EH (cell line): ENCODE measurements at places on chromosomes 4 and X.

DNA sequence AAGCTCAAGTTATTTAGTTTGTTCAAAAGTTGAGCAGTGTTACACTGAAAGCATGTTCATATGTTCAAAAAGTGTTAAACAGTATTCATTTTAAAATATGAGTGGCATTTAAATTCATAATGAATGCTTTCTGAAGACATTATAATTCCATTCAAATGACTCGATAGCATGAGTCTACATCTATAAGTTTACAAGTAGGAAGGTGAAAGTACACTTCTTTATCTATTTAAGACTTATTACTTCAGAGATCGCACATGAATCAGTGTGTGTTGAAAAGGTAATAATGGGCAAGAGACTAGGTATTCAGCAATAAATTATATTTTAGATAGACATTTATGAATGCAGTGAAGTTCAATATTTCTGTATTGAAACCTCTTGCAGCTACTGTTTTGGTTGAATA lies 456.1 kb downstream of the GRXCR1 start:
- DNase-seq = no peak

DNA sequence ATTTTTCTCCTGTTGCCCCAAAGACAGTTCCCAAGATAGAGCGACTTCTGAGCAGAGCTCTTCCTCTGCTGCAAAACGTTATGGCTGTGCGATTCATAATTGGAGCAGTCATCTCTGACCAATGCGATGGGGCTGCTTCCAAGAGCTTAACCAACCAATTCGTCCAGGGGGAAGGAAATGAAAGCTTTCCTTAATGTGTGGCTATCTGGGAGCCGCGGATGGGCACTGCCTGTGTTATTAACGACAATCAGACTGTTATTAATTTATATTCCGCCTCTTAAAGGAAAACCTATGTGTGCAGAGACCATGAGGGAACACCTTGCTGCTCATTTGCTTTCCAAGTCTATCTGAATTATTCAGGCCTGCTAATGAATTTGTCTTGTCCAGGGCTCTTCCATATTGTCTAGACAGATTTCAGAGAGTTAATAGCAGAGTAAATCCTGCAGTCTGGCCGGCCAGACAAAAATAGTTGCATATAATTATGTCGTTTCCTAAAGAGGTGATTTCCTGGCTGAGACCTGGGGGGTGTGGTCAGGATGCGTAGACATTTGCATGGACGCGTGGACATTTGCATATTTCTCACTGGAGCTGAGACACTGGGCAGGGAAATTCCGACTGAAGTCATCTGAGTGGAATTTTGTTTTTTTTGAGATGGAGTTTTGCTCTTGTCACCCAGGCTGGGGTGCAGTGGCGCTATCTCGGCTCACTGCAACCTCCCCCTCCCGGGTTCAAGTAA lies 135.4 kb downstream of the HMX1 start:
- DNase-seq = no peak

DNA sequence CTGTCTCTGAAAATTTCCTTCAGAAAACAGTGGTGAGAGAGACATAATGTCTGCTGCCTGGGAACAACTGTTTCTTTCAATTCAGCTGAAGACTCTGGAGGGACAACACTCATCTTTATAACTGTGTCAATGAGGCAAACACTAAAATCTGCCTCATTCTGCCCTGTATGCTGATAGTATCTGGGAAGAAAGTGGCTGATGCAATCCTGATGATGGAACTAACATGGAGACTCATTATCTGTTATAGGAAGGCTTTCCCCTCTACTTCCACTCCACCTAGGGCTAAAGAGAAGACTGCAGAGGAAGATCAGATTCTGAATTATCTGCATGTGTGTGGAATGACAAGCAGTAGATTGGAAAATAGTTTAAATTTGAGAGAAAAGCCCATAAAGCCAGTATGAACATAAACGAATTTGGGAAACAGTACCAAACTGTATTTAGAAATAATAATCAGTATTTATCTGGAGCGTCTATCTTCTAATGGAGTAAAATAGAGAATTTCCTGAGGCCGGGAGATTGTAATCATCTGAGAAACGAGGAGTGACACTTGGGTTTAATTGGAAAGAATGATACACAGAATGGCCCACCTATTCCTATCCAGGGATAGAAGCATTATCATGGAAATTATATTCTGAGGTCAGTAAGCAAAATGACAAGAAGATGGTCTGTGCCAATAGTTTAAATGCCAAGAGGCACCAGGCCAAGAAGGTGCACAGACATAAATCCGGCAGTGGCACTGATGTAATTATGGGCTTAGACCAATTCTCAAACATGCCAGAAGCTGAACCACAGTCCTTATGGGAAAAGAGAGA lies 85.4 kb downstream of the SHISA3 start:
- DNase-seq = no peak

DNA sequence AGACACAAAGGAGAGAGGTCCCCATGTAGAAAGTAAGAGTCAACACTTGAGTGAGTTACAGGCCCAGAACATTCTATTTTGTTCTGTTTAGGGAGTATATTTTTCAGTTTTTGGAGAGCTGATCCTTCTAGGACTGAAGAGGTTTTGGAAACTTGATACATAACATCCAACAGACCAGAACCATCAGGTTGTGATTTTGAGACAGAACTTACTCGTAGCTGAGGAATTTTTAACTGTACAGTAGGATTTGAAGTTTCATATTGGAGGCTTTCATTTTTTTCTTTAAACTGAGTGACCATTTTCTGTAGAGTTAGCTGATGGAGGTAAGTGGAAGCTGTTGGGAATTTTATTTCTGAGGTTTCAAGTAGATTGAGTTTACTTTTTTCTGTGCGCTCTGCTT lies 73.3 kb downstream of the NCAPG start:
- peak; percentile 45 for DNase-seq

DNA sequence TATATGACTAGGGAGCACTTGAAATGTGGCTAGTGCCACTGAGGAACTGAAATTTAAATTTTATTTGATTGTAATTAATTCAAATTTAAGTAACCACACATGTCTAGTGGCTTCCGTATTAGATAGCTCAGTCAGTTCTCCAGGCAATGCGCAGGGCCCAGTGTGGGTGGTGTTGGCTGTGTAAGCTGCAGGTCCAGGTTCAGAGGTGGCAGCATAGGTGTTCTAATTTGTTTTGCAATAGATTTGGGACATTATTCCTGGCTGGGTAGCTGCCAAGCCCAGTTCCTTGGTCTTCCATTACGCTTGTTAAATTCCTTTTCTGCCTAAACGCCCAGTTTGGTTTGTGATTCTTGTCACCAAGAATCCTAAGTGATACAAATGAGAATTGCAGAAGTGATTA lies 79.5 kb downstream of the FAM184B start:
- DNase-seq = no peak

DNA sequence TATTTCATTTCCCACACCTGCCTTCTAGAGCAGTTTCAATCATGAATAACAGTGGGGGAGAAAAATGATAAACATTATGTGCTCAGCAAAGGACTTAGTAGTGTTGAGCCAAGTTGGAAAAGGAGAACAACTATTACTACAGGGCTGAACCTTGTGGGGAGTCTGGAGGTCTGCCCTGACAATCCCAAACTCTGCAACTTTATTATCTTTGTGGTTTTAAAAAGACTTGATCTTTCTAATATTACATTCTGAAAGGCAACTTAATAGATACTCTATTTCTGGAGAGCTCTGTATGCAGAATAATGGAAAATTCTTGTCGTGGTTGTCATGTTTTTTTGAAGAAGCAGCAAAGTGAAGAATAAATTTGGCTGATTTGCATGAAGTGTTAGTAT lies 116.1 kb downstream of the SPCS3 start:
- DNase-seq = peak; percentile 87

GRCh38 chr4:89284828-89285227 lies 22.8 kb downstream of the GPRIN3 start:
- DNase-seq = no peak

GRCh38 chr4:68465058-68465457 lies 17.8 kb downstream of the TMPRSS11E start:
- no peak for DNase-seq

- DNase-seq = no peak
These were observed 185.7 kb downstream of the UNC5C start for GRCh38 chr4:95362906-95363558.

- no peak for DNase-seq
These were observed 426.1 kb downstream of the MID1IP1 start for GRCh38 chrX:39227371-39227770.
